ENCODE measurements at places on chromosomes 16 and 17.

- no peak for DNase-seq
These were observed 186.4 kb upstream of the CHMP6 start for GRCh38 chr17:80805032-80805751.

- no peak for DNase-seq
These were observed 145.5 kb upstream of the ASIC2 start for GRCh38 chr17:33438578-33438977.

DNA sequence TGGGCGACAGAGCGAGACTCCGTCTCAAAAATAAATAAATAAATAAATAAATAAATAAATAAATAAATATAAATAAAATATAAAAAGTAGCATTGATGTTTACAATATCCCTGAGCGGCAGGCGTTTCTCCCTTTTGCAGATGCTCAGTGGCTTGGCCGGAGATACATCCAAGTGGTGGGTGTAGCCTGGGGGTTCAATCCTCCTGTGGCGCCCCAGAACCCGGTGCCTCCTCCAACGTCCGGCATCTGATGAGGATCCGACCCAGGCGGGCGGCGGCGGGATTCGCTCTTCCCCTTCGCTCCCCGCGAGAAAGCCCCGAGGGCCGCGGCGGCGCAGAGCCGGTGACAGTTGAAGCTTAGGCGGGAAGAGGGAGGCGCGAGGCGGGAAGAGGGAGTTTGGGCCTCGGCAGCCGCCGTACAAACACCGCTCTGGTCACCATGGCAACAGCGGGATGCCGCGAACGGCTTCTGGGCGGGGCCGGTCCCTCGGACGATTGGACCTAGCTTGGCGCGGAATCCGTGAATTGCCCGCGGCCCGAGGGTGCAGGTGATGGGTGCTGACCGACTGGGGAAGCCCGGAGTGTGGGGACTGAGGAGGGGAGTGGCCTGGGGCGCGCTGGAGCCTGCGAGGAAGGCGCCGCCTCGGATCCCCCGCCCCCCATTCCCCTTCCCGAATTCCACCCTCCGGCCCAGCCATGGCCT, 12.7 kb upstream of the ALDOA start:
- peak; percentile 83 for DNase-seq

- DNase-seq: no peak
These were observed 2.1 kb downstream of the PAGR1 start for GRCh38 chr16:29818082-29818481.

DNA sequence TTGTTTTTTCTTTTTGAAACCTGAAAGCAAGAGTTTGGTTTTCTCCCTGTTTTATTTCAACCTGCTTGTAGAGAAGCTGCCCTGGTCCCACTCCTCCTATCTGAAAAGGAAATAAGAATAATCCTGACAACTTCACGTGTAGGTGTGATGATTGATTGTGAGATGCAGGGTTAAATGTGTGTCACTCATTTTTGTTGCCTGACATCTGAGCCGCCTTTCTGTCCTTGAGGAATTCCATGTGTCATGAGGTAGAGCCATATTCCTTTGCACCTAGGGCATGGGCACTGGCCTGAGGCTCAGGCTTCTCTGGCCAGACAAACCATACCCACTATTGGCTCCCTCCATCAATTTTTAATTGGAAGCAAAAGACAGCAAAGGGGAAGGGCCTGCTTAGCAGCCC, 10.2 kb upstream of the SMPD3 start:
- no peak for DNase-seq

DNA sequence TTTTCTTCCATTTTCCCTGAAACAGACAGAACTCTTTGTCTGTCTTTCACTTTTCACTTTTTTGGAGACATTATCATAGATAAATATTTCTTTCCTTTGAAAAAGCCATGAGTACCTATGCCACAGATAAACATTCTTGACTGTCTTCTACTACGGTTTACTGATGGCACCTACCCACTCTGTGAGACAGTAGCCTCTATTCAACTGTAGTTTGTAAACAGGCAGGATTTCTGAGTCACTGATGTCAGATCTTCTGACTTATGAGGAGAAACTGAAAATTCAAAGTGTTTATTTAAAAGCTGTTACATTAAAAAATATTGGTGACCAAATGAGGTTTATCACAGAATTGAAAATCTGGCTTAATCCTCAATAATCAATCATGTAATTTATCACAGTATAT, 658.4 kb downstream of the TOX3 start:
- no peak for DNase-seq

- no peak for DNase-seq
These were observed 25.6 kb downstream of the PMP22 start for GRCh38 chr17:15239491-15239890.

GRCh38 chr17:75407655-75408352, 2.3 kb upstream of the GRB2 start:
- no peak for DNase-seq

DNA sequence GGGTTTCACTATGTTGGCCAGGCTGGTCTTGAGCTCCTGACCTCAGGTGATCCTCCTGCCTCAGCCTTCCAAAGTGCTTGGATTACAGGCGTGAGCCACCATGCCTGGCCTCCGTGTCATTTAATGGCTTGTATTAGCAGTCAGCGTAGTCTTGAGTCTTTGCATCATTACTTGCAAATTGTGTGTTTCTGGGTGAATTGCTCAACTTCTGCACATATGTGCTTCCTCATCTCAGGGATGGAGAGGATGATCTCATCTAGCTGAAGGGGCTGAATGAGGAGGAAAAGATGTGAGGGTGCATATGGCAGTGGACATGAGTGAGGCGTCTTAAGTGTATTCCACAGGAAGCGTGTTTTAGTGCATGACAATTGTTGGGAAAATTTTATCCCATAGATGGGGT, 155.8 kb downstream of the SNX29 start:
- DNase-seq: no peak
